ENCODE measurements at places on chromosomes 13 and 19.
A peak's percentile ranks its signal among the peaks of the same experiment; 100 is the strongest.

DNA sequence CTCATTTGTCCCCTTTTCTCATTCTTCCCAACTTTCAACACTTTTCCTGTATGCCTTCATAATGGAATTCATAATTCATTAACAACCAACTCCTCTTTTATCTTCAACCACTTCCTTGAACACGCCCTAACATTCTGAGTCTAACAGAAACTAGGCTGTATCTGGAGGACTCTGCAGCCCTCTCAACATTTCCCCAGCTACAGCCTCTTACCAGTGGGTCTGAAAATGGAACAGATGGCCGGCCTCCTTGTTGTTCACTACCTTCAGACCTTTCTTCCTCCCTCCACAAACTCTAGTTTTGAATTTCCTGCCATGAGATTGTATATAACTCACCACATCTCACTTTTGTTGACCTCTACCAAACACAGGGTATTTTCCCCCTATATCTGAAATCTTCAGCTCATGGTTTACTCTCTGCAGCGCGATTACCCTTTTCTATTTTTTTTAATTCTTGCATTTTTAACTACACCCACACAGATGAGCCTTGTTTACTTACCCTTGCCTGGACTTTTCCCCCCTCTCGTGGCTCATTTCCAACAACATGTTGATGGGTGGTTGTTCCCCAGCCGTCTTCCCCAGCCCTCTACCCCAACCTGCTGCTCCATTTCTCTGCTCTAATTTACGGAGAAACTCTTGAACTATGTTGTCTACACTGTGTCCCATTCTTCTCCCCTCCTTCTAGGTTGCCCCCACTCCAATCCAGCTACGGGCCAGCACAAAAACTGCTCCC lies 846 bp downstream of the ZNF790 start:
- DNase-seq, result no peak

- no peak for DNase-seq
These were observed 83.8 kb upstream of the KL start for GRCh38 chr13:32932376-32932775.

- DNase-seq, result no peak
These were observed 107.8 kb upstream of the TNFSF11 start for GRCh38 chr13:42466123-42466522.

DNA sequence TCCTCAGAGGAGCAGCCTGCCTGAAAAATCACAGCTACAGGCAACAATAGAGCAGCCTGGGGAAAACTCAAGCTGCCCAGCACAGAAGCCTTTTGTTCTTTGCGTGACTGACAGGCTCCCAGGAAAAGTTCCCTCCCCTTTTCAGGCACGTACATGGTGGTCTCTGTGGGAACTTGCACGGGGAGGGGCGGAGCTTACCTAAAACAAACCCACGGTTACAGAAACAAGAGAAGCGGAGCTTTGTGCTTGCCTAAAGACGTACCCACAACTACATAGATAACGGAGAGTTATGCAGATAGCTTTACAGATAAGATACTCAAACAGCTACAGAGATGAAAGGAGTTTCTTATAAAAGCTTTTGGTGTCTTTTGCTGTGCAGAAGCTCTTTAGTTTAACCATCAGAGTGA lies 11.4 kb downstream of the ETFB start:
- DNase-seq, result no peak

DNA sequence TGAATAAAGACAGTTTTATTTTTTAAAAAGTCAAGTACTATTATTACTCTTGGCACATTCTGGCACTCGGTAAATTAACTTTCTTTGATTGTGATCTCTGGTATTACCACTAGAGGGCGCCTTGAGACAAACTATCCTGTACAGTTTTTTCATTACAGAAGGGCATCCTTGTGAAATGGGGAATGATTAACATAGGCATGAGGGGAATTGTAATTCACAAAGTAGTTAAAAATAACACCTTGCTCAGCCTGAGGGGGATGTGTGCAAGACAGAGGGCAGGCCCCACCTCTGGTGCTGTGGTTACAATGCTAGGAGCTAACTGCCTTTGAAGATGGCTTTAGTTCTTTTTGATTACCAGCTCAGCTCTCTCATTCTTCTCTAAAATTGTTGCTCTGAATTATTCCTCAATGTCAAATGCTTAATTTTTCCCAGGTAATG lies 24.2 kb upstream of the C1QTNF9B start:
- peak; percentile 49 for DNase-seq

GRCh38 chr19:9935506-9936325 lies 599 bp downstream of the OLFM2 start:
- no peak for DNase-seq

DNA sequence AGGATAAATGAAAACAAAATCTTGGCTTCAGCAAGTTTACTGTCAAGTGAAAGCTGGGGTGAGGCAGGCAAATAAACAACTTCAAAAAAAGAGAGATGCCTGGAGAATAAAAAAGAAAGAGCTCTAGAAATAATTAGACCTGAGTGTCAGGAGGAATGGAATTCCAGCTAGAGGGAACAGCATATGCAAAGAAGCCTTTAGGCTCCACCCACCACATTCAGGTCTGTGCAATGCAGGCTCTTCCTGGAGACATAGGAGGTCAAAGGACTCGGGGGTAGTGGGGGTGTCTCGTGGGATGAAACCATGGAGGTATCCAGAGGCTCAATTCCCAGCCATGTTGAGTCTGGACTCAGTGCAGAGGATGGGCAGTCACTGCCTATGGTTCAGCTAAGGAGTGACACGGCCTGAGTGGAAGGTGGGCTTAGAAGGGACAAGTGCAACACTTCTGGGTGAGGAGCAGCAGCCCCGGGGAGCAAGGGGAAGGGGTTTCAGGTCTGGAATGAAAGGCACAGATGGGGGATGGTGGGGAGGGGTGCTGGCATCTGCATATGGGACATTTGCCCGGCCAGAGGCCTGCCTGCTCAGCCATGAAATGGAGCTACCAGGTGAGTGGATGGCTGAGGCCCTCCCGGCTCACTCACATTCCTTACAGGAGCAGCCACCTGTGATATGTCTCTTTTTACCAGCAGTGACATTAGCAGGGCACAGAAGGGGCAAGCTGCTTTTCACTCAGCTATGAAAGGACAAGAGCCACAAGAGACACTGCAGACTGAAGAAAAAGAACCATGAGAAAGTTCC lies 12.3 kb downstream of the LATS2 start:
- no peak for DNase-seq

DNA sequence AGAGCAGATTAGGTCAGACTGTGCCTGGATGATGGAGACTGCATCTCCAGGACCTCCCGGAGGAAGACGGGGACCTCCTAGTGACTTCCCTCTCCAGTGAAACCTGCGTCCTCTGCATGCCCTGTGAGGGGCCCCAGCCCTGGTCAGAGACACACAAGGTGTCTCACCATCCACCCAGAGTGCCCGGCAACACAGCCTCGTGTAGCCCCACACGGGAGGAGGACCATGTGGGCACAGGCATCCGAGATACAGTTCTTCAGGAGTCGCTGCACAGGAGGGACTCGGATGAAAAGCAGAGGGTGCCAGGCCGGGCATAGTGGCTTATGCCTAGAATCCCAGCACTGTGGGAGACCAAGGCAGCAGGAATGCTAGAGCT lies 64.8 kb downstream of the PEPD start:
- DNase-seq, result no peak

GRCh38 chr13:51734786-51735185 lies 69.2 kb downstream of the DHRS12 start:
- DNase-seq, result peak; percentile 57

- DNase-seq, result no peak
These were observed 197.5 kb downstream of the NBEA start for GRCh38 chr13:35139591-35139990.

All from astrocyte of the cerebellum (primary cell).